Fibroblast of lung (primary cell): ENCODE measurements at places on chromosomes 2 and 18.

GRCh38 chr2:226733927-226734564 is 65.6 kb downstream of the IRS1 start:
- DNase-seq, result no peak

GRCh38 chr18:62368100-62368499 is 43.0 kb downstream of the TNFRSF11A start:
- no peak for DNase-seq

DNA sequence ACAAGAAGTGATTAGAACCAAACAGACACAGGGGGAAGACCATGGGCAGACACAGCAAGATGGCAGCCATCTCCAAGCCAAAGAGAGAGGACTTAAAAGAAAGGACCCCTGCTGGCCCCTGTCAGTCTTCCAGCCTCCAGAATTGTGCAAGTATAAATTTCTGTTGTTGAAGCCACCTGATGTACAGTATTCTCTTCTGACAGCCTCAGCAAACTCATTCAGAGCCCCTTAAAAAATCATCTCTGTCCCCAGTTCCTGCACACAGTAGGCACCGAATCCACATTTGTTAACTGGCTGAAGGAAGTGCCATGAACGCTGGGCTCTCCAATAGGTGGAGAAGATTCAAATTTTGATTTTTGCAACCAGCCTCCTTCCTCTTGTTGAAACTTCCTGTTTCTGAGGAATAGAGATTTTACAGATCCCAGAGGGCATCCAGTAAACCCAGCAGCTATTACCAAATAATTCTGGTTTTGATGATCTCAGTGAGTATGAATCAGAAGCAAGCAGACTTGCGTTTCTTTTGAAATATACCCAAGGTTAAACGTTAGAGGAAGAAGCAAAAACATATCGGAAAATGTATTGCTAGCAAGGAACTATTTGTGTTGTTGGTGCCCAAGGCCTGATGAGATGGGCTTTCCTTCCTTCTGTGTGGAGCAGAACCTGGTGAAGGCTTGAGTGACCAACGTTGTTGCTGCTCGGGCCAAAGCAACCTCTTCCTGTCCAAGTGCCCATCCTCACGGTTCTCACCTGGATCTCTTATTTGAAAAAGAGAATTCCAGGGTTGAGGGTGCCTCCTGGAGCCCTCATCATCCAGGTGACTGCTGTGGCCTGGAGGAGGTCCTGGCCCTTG is 47.7 kb upstream of the PLB1 start:
- DNase-seq, result peak; percentile 85

DNA sequence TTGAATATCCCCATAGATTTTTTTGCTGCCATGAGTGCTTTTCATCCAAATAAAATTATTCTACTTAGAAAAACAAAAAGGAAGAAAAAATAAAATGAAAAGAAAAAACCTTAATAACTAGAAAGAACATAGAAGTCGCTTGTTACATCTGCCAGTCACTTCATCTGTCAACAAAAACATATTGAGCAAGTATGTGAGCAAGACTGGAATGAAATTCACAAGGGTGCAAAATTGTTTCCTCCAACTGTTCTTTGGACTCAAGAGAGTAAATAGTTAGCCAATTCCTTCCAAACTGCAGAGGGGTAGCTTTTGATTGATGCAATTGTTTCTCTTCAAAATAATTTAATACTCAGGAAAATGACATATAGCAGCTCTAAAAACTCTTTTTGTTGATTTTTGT is 336.3 kb upstream of the CDH7 start:
- DNase-seq, result no peak

DNA sequence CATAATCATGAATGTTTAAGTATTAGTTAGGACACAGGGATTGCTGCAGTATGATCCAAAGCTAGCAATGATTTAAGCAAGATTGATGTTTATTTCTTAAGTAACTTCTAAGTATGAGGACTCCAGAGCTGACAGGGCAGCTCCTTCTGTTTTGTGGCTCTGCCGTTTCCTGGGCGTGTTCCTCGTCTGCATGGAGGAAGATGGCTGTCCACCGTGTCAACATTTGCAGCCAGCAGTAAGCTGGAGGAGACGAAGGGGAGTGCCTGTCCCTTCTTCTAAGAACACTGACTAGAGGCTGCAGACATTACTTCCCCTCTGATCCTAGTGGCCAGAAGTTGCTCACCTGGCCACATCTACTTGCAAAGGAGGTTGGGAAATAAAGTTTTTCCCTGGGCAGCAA is 144.1 kb downstream of the MYO1B start:
- DNase-seq, result no peak

DNA sequence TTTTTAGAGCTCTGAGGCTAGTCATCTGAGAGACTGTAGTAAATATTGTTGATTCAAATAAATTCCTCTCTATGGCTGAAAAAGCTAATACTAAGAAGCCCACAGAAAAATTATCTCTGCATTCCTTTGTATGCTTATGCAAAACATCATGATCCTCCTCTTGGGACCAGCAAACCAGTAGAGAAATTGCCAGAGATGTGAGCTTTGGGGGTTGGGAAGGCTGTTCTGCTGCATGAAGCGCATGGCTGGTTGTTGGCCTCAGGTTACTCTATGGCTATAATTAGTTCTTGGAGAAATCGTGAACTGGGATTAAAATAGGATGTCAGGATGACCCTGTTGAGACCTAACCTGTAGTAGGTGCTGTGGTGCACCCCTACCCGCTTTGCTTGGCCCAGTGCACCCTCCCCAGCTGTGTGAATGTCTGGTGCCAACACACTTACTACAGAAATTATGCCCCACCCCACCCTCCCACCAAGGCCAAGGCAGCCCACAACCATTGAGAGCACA is 35.5 kb upstream of the C1D start:
- no peak for DNase-seq

GRCh38 chr18:57649556-57650500 is 28.2 kb upstream of the NARS1 start:
- peak; percentile 87 for DNase-seq

- no peak for DNase-seq
These were observed 12.0 kb upstream of the ATP6V1C2 start for GRCh38 chr2:10709290-10709939.

DNA sequence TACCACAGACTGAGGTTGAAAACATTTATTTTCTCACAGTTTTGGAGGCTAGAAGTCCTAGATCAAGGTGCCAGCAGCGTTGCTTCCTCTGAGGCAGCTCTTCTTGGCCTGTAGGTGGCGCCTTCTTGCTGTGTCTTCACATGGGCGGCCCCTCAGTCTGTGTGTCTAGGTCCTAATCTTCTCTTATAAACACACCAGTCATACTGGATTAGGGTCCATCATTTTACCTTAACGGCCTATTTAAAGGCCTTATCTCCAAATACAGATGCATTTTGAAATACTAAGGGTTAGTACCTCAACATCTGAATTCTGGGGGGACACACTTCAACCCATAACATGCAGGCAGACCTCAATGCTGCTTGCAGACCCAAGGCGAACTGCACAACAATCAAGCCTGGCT is 4.4 kb upstream of the RMC1 start:
- DNase-seq, result peak; percentile 77
